AG04450 (cell line): ENCODE measurements at places on chromosomes 3 and 15. TPM values are rescaled to one million over a fixed set of nuclear protein-coding genes. Genes with fewer than 3 reads are reported as not detected.

DNA sequence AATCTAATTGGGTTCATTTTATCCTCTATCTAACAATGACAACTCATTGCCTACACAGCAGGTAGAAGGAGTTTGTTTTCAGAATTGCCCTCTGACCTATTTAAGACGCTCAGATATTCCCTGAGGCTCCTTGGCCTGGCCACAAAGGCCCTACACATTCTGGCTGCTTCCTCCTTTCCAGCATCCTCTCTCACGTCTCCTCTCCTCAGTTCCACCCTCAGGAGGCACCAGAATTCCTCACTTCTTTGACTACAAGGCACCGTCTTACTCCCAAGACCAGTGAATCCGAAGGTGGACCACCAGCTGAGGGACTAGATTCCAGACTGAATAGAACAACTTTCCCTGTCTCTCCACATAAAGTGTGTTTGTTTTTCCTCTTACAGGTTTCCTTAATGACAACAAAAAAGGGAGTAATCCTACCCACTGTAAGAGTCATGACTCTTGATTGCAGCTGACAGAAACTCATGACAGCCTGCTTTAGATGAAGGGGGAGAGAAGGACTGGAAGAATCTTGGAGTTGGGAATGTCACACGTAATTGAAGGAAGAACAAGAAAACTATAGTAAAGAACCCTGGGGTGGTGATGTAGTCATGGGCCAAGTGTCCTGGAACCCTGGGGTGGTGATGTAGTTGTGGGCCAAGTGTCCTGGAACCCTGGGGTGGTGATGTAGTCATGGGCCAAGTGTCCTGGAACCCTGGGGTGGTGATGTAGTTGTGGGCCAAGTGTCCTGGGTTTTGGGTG, 22.0 kb upstream of the MUC20 start:
- no peak for DNase-seq

DNA sequence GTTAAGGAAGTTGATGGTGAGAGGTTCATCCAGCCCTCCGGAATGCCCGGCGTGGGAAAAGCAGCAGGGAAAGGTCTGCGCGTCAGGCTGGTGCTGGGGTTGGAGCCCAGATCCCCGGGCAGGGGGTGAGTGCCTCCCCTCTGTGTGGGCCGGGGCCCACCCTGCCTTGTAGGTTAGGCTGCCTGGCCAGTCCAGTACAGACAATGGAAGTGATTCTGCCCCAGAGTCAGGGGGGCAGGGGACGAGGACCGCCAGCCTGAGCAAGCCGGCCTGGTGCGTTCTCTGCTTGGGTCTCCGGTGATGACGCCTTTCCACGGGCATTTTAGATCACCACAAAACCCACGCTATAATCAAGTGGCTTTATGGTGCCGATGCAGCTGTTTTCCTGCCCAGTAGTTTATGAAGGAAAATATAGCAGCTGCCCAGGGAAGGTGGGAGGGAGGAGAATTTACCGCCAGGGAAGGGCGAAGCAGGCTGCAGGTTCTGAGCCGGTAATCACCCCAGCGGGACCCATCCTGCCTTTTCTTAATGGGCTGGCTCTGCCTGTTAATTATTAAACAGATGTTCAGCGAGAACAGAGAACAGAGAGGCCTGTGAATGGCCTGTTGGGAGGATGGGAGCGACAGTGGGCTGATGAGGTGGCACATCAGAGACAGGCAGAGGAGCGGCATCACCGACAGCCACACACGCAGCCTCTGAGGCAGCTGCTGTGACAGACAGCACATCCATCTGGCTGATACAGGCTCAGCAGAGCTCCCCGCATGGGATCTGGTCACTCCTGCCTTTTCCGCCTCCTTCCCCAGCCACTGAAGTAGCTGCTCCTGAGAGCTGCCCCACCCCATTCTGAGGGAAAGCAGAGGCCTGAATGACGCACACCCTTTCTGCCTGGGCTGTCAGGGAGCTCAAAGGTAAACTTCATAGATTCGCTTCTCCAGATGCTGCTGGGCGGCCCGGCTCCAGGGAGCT, 35.2 kb downstream of the BDH1 start:
- DNase-seq = no peak

Gene SPTBN5
- 0.14 and 0.30 TPM in 2 replicates for polyA plus RNA-seq

DNA sequence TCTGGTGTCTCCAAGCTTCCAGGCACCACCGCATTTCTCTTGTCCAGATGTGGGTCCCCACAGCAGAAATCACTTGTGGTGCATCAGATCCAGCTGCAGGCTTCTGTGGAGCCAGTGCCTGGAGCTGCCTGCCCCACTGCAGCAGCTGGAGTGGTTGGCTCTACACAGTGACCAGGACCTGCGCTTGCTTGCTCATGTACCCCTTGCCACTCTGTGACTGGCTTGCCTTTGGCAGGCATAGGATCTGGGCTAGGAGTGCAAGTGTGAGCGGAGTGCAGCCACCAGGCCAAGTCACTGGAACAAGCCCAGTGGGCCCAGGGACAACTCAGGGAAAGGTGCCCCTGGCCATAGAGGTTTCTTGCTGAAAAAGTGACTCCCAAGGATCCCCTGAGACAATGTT, 1400.0 kb upstream of the ALCAM start:
- DNase-seq = no peak

GRCh38 chr3:128203169-128203568, 49.9 kb downstream of the EEFSEC start:
- no peak for DNase-seq

DNA sequence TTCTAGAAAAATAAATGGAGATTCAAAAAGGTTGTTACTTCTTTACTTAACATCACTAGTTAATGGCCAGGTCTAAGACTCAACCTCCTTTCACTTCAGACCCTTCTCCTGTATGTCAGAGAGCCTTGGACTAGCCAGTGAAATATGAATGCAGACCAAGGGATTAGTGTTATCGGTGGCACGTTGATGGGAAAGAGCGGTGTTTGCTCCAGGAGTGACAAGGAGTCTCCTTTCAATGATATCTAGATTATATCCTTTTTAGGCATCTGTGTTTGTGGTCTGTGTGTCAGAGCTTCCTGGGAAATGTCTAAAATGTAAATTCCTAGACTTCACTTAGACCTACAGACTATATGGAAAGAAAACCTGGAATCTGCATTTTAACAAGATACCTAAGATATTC, 658.0 kb upstream of the KCNMB2 start:
- no peak for DNase-seq

GRCh38 chr3:185046164-185046515, 106.7 kb downstream of the C3orf70 start:
- no peak for DNase-seq
